ENCODE measurements at places on chromosomes 11 and 22.

DNA sequence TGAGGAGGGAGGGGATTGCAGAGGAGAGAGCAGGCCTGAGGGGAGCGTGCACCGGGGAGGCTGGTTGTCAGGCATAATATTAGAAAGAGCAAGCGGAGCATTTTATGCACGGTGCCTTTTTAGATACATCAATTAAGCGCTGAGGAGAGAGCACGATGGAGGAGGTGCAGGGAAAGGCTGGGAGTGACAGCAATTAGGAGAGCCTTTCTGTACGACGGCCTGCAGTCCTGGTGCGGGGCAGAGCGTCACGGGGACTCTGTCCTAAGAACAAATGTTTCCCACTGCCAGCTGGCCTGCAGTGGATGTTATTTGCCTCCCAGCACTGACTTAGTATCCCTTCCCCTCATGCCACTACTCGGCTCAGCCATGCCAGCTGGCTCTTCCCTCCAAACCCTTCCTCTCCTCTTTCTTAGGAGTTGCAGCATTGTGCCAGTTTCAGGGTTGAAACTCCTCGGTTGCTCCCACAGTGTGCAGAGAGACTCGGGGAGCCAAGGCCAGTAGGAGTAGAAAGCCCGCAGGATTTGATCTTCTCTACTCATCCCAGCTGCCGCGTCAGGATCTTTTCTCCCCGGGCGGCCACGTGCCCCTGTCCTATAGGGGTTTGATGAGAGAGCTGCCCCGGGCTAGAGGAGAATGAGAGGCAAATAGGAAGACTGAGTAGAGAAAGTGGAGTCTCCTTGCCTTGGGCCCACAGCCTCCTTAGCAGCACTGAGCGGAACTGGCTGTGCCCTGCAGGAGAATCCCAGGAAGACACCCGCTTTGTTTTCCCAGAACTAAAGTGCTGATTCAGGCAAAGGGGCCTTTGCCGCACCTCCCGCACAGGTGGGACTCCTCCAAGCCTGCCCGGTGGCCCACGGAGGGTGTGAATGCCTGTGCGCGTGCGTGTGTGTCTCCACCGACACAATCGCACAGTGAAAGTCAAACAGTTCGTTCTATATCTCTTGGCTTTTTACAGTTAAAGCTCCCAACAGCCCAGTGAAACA is 875.3 kb downstream of the NTM start:
- no peak for DNase-seq

- peak; percentile 83 for DNase-seq
These were observed 76.9 kb downstream of the DKK3 start for GRCh38 chr11:11931461-11932055.

DNA sequence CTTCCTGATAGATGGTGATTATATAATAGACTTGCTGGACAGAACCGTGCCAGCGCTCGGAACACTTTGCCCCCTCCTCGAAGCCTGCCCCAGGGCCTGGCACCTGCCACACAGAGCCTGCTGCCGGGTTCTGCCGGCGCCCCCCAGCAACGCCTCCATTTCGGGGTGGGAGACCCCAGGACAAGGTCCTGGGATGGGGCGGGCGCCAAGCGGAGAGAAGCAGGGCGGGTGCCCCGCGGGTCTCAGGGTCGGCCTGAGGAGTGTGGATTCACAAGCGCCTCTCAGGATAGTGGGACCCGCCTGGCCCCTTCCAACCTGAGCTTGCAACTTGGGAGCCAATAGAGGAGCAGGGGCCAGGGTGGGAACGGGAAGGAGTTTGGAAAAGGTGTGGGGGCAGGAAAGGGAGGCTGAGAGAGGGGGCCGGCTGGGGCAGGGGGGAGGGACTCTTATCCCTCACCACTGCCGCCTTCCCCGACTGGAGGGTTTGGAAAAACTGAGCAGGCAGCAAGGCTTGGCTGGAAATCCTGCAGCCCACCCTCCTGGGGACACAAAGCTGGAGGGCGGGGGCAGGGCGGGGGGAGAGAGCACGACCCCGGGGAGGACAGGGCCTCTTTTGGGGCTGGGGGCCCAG is 3.3 kb upstream of the BCL9L start:
- DNase-seq = peak; percentile 57

GRCh38 chr11:117563556-117563955 is 233.5 kb downstream of the DSCAML1 start:
- DNase-seq = no peak

DNA sequence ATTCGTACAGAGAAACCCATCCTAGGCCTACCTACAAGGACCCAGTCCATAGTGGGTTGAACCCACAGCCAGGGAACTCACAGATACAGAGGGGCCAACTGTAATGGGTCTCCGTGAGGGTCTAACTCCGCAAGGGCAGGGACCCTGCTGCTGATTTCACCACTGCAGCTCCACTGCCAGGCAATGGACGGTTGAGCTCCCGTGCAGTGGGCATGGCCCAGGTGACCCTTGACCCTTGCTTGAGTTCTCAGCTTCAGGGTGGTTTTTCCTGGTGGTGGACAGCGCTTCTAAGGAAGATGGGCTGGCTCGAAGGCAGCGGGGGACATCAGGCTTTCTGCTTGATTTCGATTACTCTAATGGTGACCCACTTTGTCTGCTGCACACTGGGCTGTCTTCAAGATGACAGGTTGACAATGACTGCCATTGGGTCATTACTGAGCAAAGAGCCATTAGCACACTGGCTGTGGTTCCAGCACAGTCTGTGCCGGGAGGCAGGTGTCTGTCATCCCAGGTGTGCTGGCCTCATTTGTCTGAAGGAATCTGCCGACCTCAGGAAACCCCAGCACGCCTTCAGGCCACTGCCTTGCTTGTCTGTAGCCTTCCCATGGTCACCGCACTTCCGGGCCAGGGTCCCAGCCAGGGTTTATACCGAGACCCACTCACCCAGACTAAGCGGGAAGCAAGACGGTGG is 3.7 kb upstream of the GAL start:
- no peak for DNase-seq

DNA sequence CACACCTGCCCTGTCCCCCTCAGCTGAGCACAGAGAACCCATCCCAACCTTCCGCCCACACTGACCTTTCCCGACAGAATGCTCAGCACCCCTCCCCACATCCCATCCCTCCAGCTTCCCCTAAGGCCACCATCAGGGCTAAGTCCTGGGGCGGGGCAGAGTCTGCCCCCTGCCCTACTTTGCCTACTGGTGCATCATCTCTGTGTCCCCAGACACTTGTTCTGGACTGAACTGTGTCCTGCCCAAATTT is 109.8 kb downstream of the CTTN start:
- DNase-seq = no peak

DNA sequence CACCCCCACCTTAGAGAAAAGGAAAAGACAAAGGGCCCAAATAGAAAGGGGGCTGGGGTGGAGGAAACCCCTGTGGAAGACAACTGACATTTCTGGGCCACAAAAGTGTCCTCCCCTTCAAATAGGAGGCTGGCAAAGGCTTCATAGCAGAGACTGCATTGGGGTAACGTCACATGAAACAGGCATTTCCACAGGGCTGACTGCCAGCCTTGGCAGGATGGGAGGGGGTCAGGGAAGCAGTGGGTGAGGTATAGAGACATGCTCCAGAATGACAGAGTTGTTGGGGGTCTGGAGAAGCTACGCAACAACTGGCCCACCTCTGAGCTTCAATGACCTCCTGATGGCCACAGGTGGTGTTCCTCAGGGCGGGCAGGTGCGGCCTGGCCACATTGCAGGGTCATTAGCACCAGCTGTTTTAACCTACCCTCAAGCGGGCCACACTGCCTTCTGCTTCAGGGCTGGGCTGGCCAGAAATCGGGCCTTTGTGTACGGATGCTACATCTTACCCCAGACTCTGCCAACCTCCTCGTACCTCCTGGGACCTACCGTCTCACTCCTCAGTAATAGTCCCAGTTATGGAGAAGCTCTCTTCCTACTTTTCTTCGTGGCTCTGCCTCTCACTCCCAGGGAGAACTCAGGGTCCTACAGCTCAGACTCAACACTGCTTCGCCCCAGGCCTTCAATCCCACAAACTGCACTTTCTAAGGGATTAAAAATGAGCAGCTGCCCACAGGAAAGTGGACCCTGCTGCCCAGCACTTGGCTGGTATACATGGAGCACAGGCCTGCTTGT is 160.0 kb upstream of the NCAM1 start:
- DNase-seq = no peak

DNA sequence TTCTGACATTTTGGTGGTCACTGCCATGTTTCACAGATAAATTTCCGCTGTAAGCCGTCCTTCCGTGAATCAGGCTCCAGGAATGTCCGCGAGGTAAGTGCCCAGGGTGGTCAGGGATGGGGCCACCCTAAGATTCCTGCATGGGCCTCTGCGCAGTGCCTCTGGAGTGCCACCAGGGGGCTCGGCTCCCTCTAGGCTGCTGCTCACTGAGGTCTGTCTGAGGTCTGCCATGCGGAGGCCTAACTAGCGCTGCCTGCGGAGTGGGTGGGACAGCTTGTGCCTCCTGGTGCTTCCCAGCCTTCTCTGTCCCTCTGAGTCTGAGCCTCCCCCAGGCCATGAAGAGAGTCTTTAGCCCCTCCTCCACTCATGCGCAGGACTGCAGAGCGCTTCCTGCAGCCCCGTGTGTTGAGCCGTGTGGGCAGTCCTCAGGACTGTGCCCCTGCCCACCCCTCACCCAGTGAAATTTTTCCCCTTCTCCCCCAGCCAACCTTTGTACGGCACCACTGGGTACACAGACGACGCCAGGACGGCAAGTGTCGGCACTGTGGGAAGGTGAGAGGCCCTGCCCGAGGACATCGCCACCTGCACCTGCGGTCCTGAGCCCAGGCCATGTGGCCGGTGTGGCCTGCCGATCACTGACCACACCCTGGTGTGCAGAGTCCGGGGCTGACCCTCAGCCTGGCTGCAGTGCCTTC is 11.9 kb upstream of the MDK start:
- peak; percentile 62 for DNase-seq

DNA sequence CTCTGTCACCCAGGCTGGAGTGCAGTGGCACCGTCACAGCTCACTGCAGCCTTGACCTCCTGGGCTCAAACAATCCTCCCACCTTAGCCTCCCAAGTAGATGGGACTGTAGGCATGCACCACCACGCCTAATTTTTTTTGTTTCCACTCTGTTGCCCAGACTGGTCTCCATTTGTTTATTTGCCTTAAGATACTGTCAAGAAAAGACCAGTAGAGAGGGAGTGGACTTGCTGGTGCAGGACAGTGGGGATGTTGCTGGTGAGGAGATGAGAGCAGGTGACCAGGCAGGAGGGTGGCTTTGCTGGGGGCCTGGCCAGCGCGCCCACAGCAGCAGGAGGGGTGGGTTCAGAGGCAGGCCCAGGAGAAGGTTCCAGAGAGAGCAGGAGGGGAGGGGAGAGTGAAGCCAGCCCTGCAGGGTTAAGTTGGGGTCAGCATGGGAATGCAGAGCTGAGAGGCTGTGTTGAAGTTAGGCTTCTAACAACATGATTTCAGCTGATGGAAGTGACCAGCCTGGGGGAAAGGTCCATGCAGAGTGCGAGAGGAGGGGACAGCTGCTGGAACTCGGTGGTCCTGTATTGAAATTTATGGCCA is 35.8 kb downstream of the NADSYN1 start:
- no peak for DNase-seq

DNA sequence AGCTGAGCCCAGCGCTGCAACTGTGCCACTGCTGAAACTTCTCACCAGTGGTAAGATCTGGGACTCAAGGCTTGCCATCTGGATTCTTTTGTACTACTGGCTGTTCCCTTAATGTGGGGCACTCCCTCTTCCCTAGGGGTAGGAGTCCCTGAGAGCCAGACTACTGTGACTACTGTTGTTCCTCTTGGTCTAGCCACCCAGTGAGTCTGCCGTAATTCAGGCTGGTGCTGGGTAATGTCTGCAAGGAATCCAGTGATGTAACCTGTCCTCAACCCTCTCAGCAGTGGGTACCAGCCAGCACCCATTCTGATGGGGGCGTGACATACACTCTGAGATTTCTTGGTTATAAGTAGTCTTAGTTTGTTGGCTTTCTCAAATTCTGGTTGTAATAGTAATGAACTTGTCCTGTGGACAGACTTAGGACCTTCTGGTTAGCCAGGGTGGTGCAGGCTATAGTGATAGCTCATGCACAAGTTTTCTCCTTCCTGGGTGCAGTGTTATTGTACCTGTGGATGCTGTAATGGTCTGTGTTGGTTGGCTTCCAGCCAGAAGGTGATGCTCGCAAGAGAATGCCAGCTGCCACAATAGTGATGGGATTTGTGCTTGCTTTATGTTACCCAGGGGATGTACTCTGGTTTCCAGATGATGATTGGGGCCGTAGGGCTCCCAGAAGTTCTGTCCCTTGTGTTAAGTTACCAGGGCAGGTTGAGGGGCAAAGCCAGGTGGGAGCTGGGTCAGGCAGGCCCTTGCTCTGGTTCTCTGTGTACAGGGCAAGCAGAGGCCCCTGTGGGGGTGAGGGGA is 65.5 kb downstream of the ARHGAP42 start:
- DNase-seq = no peak

- no peak for DNase-seq
These were observed 62.7 kb downstream of the TECTA start for GRCh38 chr11:121163658-121164308.

- DNase-seq = no peak
These were observed 1.1 kb downstream of the TTLL12 start for GRCh38 chr22:43185860-43186261.

GRCh38 chr11:121351083-121351630 is 58.6 kb downstream of the SC5D start:
- no peak for DNase-seq

- peak; percentile 72 for DNase-seq
These were observed 68.3 kb upstream of the POU2AF2 start for GRCh38 chr11:111177037-111177871.

- no peak for DNase-seq
These were observed 669 bp upstream of the GAL3ST1 start for GRCh38 chr22:30574997-30575671.

DNA sequence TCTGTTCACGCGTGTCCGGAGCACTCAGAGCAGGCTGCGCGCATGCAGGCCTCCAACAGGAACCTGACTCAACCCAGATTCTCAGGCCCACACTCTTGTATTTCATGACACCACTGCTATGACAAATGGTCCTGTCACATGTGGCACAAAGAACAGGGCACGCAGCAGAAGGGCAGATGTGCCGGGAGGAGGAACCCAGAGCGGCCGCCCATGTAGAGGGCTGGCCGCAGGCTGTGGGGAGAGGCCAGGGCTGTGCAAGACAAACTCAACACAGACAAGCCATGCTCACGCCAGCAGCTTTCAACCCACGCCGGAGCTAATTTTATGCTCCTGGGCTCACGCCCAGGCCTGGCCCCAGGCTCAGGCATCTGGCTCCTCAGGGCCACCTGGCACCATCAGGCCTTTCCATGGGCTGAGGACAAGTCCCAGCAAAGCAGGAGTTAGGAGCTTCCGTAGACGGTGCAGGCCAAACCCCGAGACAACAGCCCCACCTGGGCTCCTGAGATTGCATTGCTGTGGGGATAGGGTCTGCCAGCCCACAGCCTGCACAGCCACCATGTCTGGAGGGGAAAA is 40.0 kb downstream of the DUSP8 start:
- DNase-seq = no peak
